ENCODE measurements at places on chromosomes 4 and X.

DNA sequence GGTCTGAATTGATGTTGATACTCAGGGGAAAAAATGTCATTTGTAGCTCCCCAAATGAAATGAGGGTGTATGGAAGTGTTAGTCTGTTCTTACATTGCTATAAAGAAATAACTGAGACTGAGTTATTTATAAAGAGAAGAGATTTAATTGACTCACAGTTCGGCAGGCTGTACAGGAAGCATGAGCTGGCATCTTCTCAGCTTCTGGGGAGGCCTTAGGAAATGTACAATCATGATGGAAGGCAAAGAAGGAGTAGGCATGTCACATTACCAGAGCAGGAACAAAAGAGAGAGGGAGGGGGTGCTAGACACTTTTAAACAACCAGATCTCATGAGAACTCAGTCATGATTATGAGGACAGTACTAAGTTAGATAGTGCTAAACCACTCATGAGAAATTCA lies 1199.9 kb upstream of the DIAPH2 start:
- DNase-seq: no peak

DNA sequence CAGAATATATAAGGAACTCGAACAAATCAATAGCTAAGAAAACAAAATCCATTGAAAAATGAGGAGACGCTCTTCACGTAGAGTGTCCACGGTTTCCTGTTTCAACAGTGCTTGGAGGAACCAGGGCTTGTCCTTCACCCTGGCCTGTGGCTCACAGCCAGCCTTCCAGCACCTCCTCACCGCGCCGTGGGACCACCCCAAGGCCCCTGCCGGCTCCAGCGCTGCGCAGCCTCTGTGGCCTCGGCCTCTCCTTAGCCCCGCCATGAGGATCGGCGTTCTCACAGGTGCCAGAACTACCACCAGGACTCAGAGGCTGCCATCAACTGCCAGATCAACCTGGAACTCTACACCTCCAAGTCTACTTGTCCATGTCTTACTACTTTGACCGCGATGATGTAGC lies 52.5 kb upstream of the CTSO start:
- no peak for DNase-seq

DNA sequence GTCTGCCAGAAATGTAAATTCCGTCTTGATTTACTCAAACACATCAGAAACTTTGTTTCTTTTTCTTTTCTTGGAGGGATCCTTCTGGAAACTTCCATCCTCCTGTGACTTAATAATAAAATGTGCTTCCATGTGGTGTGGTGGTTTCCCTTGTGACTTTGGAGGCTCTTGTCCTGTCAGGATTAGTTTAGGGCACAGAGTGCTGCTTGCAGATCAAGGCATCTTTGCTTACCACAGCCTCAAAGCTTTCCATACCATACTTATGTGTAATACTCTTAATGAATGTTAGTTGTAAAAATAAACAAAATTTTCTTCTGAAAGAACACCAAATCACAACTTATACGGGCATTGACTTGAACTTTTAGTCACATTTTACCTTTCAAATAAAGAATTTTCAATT lies 27.4 kb downstream of the GBA3 start:
- no peak for DNase-seq

- no peak for DNase-seq
Measured at GRCh38 chr4:113820108-113820507, 58.6 kb upstream of the CAMK2D start.

GRCh38 chr4:38283724-38284123 lies 323.5 kb downstream of the PTTG2 start:
- DNase-seq: no peak

DNA sequence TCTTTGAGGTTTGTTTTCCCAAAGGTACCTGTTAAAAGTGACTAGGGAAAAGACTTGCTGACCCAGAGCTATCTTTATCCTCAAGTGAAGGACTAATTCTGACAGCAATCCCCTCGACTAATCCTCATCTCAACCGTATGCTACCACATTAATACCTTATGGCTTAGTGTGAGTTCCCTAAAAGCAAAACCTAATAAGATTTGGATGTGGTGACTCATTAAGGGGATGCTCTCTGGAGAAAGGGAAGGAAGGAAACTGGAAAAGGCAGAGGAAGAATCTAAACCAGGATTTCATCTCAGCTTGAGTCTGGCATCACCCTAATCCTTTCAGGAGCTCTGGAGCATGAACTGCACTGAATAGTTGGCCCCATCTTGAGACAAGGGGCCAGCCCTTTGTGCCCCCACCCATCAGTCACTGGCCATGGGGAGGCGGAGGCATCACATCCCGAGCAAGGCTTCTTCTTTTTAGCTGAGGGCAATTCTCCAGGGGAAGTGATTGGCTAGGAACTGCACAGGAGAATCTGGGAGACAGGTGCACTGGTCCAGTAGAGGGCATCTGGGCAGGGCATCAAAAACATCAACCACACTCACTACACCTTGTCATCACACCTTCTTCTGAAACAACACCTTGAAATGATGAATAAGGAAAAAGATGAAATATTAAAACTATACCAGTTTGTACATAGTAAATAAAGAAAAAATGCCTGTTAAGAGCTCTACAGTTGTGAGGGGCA lies 6.9 kb upstream of the BBS7 start:
- no peak for DNase-seq

DNA sequence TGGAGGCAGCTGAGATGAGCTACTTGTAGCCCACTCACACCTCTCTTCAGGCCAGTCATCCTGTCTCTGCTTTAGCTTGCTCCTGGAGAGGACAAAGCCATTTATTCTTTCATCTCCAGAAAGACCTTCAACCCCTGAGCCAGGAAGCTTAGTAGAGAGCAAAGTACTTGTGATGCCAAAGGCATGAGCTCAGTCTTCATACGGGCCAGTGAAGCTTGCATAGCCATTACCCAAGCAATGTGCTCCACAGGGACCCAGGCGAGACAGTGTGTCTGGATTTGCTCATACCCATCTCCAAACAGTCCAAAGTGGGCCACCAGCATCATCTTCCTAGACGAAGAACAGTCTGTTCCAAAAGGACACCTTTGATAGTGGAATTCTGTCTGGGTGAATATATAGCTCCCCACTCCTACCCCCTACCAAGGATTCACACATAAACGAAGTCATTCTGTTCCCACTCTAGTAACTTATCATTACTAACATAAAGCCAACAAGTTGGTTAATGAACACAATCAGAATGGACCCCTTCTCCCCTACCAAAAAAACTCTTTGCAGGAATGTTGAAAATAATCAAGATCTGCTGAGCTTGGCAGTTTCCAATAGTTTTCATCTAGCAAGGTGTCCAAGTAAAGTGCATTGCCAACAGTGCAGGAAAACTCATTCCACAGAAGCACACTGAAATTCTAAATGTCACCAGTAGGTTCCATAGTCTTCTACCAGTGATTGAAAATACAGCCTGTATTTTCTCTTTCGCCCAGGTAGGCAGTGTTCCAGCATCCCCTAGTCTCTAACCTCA lies 6.7 kb downstream of the TNMD start:
- no peak for DNase-seq

DNA sequence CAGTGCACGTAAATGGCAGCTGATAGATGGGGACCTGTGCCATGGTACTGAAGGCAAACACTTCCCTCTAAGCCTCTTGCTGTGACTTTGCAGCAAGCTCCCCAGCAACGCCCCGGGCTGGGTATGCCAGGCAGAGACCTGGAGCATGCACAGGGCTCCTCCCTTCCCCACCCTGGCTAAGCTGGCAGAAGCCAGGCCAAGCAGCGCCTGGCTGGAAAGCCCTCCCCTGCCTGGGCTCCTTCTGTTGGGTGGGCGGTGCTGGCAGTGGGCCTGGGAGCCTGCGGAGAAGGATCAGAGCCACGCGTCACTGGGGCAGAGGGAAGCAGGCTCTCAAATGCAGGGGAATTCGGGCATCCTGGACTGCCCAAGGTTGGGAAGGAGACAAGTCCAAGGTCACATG lies 3.6 kb downstream of the ATP2B3 start:
- DNase-seq: no peak

DNA sequence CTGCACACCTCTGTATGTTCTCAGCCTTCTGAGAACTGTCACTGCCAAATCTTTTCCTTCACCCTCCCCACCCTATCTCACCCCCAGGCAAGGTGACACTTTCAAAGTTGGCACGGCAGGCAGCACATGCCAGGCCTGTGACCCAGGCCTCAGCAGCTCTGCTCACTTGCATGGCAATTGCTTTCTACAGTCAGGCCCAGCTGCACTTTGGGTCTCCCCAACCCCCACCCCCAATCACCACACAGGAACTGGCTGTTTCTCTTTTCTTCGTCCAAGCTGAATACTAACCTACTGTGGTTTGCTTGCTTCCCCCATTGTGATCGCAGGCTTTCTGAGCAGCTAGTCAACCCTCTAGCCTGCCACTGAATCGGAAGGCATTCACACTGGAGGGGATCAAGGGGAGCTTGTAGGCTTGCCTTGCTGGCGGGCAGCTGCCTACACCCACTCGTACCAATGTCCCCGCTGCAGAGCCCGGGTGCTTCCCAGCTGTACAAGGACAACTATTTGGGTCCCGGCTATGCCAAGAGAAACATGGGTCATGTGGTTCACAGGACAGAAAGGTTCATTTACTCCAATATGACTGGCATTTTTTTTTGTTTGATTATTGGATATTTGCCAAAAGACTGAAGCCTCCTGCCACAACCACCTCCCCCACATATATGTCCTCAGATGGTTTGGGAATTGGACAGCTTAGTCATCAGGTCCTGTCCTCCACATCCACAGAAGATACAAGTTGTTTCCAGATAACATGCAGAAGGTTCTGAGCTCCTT lies 28.1 kb downstream of the SLC25A43 start:
- no peak for DNase-seq

GRCh38 chr4:183801457-183802165 lies 103.5 kb upstream of the STOX2 start:
- DNase-seq: no peak

- no peak for DNase-seq
Measured at GRCh38 chr4:63898961-63899360, 510.3 kb downstream of the TECRL start.

GRCh38 chr4:88522702-88523324 lies 763 bp downstream of the PYURF start:
- DNase-seq: peak; percentile 38

DNA sequence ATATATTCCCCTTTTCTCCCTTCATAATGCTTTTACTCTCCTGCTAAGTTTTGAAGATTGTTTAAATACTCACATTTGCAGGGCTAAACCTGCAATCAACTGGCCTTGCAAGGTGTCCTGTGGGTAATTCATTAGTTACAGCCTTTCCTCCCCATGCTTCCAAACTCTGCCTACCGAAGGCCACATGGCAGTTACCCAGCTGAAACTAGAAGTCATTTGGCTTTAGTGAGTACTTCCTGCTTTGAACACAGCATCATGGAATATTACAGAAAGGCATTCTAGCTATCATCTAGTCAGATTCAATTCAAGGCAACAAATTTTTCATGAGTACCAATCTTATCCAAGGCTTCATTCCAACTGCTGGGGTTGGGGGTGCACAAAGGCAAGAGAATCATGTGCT lies 55.6 kb downstream of the SRPX start:
- DNase-seq: no peak

DNA sequence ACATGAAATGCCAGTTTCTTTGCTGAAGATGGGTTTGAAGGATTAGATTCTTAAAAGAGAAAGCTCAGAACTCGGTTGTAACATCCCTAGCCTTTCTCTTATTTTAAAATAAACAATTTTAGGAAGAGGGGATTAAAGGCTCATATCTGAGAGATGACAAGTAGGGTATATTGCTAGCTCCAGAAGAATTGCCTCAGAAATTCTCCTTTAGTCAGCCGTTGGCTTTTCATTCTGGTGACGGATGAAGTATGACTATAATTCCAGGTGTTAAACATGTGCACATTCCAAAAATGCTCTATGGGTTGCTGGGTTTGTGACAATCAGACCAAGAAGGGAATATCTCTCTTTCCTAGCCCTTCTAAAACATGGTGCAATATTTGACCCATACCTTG lies 17.8 kb downstream of the DKK2 start:
- no peak for DNase-seq

GRCh38 chr4:133997436-133997835 lies 204.2 kb downstream of the PABPC4L start:
- no peak for DNase-seq

DNA sequence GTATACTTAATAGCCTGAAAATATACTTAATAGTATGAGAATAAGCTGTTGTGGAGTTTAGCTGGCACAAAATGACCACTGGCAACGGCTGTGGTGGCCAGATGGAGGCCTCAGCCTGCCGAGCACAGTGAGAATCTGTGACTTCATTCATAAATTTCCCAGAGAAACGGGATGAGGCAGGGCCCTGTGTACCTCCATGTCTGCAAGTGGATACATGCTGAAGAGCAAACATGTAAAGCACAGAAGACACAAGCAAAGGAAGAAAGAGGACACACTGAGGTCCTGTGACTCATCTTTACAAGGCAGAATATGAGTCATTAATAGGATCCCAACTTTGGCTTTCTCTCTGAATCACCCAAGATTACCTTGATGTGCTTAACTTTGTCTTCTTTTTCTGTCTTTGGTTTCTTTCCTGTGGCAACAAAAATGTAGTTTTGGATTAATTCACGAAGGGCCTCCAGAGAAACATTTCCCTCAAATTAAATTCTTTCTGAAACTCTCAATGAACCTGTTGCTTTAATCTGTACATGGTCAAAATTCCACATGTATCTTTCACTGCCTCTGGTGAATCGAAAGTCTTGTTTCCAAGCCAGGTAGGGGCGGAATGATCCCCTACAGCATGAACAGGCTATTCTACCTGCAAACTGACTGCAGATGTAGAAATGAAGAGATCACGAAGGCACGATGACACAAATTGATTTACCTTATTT lies 56.4 kb downstream of the IRF2 start:
- no peak for DNase-seq

- no peak for DNase-seq
Measured at GRCh38 chrX:66110112-66110511, 53.9 kb upstream of the HEPH start.

DNA sequence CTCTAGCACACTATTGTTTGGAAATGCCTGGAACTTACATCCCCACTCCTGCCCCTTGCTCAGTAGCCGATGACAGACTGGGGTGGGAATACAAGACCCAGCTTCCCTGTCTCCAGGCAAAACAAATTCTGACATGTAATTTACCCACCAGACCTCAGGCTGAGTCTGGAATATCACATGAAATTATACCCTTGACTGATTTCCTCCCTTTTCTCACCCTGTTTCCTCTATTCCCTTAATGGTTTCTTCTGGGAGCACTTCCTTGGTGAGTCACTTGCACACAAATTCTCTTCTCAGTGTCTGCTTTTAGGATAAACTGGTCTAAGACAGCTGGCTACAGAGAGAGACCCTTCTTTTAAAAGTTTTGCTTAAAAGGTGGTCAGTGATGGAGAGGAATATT lies 65.8 kb upstream of the DIPK2B start:
- no peak for DNase-seq

- DNase-seq: no peak
Measured at GRCh38 chrX:64853424-64853823, 122.8 kb downstream of the ZC4H2 start.

- DNase-seq: no peak
Measured at GRCh38 chrX:24151513-24151912, 2.0 kb downstream of the ZFX start.

DNA sequence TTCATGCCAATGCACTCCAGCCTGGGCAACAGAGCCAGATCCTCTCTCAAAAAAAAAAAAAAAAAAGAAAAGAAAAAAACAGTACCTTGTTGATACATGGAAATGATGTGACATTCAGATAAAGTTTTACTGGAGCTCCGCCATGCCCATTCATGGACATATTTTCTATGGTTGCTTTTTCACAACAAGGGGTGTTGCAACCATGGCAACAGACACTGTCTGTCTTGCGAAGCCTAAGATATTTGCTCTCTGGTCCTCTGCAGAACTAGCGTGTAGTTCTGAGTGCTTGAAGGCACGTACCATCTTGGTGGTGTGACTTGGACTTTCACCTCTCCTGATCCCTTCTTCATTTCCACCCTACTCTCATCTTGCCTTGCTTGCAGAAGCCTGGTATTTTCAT lies 53.2 kb downstream of the TBL1X start:
- no peak for DNase-seq

Measured in NCI-H510A (cell line).